Cardiac ventricle fibroblast (primary cell): ENCODE measurements at places on chromosomes 7 and 10. TPM values are rescaled to one million over a fixed set of nuclear protein-coding genes. Genes with fewer than 3 reads are reported as not detected.

Gene HOXA2
- total RNA-seq = not detected in 2 replicates

Gene ZMYND11
- total RNA-seq = 31.1 and 36.6 TPM in 2 replicates

Gene KCND2
- total RNA-seq = not detected in 2 replicates

Gene GOLGA7B
- total RNA-seq = not detected in 2 replicates

Gene UCMA
- not detected in 2 replicates for total RNA-seq

Gene GIMAP5
- 0.15 and 1.4 TPM in 2 replicates for total RNA-seq

Gene ASB10
- total RNA-seq = not detected in 2 replicates

Gene SRRT
- 35.5 and 36.9 TPM in 2 replicates for total RNA-seq
